ENCODE measurements at places on chromosomes 13 and 19.
A peak's percentile ranks its signal among the peaks of the same experiment; 100 is the strongest.

GRCh38 chr13:71499944-71500514, 367.0 kb downstream of the DACH1 start:
- DNase-seq = no peak

DNA sequence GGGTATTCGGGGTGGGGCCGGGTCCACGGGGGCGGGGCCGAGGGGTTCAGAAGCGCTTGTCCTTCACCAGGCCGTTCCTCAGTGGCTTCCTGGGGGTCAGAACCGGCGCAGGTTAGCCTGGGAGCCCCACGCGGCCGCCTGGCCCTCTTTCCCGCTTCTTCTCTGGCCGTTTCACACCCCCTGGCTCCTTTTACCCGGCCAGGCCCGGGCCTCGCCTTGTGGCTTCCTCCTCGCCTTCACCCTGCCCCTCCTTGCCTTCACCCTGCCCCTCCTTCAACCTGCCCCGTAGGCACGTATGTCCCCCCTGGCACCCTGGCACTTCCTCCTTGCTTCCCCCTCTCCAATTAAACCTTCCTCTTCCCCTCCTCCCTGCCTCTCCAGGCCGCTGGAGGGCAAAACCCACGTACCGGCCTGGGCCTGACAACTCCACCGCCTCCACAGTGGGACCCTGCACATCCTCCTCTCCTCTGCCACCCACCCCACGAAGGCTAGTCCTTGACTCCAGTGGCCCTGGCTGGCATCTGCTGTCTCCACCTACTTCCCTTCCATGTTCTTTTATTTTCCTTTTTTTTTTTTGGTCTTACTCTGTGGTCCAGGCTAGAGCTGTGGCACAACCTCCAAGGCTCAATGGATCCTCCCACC, 25.3 kb downstream of the CERS1 start:
- DNase-seq = no peak

GRCh38 chr19:19214892-19215291, 3.1 kb downstream of the NCAN start:
- no peak for DNase-seq

DNA sequence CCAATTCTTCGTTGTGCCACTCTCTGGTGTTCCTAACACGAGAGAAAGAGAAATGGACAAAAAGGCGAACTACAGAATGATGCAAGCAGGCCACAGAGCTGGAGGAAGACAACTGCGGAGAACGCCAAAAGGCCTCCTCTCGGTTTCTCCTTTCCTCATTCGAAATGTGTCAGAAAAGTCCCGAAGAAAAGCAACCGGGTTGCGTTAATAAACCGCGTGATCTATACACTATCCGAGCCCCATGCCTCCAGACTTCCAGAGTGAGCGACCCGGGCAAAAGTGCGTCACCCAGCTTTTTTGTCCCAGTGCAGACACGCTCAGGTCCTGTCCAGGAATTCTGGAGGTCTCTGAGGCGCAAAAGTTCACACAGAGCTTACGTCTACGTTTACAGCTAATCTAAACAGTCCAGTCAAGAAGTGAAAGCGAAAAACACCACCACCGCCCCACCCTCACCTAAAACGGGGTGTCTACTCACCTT, 413 bp downstream of the N4BP2L2 start:
- DNase-seq = peak; percentile 71

- no peak for DNase-seq
Measured at GRCh38 chr13:59790626-59791025, 373.1 kb downstream of the DIAPH3 start.

- no peak for DNase-seq
Measured at GRCh38 chr13:29887686-29888085, 37.3 kb upstream of the UBL3 start.

DNA sequence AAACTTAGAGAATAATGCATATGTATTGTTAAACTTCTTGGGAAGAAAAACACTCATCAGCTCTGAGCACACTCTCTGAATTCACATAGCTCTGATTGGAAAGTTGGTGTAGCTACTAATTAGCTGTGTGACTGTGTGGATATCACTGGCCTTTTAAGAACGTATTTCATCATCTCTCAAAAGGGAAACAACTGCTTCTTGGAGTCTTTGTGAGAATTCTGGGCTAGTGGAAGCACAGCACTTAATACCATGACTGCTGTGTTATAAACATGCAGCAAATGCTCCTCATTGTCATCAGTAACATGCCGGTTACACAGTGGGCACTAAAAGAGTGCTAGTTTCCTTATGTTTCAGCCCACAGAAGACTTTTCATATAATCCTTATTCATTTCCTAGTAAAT, 220.9 kb upstream of the CSNK1A1L start:
- no peak for DNase-seq

DNA sequence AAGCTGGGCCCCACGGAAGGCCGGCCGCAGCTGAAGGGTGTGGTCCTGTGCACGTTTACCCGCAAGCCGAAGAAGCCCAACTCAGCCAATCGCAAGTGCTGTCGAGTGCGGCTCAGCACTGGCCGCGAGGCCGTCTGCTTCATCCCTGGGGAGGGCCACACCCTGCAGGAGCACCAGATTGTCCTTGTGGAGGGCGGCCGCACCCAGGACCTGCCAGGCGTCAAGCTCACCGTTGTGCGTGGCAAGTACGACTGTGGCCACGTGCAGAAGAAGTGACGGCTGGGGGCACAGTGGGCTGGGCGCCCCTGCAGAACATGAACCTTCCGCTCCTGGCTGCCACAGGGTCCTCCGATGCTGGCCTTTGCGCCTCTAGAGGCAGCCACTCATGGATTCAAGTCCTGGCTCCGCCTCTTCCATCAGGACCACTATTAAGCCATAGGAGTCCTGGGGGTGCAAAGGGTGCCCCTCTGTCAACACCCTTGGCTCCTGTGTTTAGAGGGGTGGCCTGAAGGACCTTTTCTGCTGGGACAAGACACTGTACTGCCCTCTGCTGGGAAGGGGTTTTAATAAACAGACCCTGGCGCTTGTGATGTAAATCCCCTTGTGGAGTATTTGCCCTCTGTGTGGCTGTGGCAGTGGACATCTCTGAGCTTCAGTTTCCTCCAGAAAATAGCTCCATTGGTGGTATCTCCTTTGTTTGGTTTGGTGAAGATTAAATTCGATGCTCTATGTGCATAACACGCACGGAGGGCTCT, 1.9 kb downstream of the MRPS12 start:
- peak; percentile 17 for DNase-seq

DNA sequence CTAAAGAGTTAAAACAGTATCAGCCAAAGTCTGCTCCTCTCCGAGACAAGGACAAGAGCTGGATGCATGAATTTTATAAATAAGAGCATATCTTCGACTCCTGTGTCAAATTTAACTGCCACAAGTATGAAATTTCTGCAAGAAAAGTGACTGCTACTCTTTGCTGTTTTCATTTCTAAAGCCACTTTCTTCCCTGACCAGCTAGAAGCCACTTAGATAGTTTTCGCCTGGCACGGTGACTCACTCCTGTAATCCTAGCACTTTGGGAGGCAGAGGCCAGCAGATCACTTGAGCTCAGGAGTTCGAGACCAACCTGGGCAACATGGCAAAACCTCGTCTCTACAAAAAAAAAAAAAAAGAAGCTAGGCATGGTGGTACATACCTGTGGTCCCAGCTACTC, 61.3 kb downstream of the ENOX1 start:
- no peak for DNase-seq

Data from left colon (tissue), 2 donors.